ENCODE measurements at places on chromosomes 16 and 17.

GRCh38 chr16:381789-382717, at the start of gene PGAP6:
TSS of gene PGAP6 (minus strand) at chr16:381978. CDS start at chr16:381821, 157 bp downstream.
- no peak for DNase-seq

DNA sequence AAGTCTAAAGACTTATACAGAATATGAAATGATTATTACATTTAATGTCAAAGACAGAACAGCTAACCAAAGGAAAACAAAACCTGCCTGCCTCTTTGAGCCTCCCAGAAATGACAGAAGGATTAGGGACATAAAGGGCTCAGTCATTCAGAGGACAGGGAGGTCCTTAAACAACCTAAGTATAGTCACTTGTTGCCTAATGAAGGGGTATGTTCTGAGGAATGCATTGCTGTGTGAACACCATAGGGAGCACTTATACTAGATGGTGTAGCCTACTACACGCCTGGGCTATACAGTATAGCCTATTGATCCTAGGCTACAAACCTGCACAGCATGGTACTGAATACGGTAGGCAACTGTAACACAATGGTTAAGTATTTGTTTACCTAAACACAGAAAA, 106.4 kb downstream of the PARN start:
- DNase-seq: no peak

DNA sequence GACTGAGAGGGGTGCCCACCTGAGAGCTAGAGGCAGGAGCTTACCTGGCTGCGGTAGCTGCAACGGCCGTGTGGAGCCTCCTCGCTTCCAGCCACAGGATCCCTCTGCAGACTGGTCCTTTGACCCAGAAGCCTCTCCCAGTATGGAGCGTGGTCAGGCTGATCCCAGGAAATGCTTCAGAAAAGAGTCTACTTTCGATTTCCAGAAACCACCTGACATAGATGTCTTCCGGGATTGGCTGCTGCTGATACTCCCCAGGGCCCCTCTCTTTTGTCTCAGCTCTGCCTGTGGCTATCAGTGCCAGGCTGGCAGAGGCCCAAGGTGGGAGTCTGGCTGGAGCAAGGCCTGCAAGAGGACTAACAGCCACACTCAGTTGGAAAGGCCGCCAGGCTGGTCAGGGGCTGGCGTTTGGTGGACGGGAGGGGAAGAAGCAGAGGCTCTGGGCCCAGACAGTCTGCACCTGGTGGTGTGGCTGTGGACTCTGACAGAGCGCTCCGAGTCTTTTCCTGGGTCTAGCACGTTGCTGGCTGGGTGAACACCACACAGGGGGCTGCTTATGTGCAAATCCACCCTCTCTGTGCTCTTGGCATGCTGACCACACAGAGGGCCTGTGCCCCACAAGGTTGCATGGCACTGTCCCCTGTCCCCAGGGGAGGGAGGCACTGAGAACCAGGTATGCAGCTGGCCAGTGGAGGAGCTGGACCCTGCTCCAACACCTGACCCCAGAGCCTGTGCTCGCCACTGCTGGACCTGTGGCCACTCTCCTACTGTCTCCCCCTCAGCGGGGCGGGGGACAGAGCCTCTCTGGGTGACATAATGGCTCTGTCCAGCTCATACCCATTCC, at the start of gene LGALS3BP:
TSS of gene LGALS3BP (minus strand) at position 144 of the 844 bp plus-strand sequence. CDS start 2,732 bp downstream, outside the sequence.
- peak; percentile 27 for DNase-seq

DNA sequence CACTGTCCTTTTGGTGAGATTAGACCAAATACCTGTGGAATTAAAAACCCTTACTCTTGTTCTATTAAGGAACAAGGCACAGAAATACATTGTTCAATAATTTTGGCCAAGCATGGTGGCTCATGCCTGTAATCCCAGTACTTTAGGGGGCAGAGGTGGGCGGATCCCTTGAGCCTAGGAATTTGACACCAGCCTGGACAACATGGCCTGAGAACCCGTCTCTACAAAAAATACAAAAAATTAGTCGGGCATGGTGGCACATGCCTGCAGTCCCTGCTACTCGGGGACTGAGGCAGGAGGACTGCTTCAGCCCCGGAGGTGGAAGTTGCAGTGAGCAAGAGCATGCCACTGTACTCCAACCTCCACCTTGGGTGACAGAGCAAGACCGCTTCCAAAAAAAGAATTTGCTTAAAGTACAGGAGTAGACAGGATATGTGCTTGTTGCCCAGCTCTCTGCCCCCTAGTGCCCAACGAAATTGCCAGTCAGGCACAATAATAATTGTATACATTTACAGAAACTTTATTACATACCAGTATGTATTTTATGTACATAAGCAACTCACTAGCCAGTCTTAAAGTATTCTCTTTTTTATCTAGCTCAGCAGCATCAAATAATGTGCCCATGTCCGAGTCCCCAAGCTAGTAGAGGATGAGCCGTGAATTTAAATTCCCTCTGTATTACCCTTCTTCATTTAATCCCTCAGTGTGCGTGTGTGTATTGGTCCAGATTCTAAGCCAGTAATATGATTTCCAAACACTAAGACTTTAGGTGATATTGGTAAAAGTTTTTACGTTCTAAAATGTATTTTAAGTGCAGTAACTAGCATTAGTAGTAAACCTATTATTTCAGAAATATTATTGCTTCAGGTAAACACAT, 1.4 kb downstream of the THUMPD1 start:
- peak; percentile 10 for DNase-seq

DNA sequence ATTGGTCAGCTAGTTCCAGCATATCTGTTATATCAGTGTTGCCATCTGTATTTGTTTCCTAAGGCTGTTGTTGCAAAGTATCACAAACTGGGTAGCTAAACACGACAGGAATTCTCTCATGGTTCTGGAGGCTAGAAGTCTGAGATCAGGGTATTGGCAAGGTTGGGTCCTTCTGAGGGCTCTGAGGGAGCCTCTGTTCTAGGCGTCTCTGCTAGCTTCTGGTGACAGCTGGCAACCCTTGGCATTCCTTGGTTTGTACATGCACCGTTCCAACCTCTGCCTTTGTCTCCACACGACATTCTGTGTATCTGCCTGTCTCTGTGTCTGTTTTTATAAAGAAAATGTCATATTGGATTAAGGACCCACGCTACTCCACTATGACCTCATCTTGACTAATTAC, 219.9 kb upstream of the NLRP1 start:
- DNase-seq: no peak

DNA sequence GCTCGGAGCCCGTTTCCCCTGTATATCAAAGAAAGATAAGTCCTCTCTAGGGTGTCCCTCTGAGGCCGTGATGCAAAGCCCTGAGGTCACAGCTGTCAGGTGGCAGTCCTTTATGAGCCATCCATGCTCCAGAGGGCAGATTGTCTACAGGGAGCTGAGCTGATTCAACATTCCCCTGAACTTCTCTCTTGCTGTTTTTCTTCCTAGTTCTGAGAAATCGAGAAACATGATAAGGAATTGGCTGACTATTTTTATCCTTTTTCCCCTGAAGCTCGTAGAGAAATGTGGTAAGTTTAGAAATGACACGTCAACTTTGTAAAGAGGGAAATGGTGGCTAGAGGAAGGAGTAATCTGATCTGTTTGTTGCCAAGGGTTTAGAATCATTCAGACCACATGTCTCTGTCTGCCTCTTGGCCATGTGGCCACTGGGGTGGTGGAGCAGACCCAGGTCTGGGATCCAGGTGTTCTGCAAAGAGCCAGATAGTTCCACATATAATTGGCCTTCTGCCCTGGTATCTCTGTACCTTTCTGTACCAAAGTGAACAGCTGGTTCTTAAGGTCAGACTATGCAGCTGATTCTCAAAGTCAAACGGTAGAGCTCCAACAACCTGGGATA, 3.5 kb downstream of the CTNS start:
- peak; percentile 24 for DNase-seq

DNA sequence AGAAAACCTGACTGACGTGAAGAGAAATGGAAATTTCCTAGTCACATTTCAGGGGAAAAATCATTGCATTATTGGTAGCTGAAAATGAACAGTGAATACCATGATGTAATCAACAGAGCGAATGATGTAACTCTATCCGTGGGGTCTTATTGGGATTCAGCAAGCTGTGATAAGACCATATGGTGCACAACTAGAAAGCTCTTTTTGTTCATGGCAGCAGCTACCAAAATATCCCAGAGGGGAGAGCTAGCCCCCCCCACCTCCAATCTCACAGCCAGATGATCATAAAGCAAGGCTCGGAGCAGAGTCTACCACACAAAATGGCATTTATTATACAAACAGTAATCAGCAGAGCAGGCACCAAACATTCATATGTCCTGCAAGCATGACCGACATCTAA, 22.2 kb upstream of the DNAH17 start:
- DNase-seq: no peak

DNA sequence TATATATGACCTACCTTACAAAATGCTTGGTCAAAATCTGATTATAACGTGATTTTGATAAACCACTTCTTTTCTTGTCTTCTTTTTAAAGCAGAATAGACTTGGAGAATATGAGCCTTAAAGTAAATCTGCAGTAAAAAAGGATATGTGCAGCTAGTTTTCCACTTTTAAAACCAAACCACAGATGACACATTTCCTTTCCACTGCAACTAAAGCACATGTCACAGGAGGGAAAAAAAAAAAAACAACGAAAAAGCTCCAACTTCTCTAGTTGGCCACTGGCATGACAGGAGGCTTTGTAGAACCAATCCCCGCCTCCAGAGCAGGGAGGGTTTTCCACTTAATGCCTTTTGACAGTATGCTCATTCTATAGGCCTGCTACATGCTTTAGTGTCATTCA, at the start of gene EVI2A:
TSS of gene EVI2A (minus strand) at position 142 of the 400 bp plus-strand sequence. CDS start 2,609 bp downstream, outside the sequence.
- peak; percentile 76 for DNase-seq

DNA sequence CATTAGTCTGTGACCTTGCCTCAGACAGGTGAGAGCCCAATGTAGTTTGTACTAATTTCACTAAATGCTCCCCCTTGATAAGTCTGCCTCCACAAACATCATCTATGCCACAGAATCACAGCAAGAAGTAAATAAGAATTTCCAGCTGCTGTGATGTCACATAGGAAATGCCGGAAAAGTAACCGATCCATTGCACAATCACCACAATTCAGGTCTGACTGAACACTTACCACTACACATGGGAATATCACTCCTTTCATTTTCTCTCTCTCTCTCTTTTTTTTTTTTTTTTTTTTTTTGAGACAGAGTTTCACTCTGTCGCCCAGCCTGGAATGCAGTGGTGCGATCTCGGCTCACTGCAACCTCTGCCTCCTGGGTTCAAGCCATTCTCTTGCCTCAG, 79.0 kb upstream of the CDH11 start:
- no peak for DNase-seq

DNA sequence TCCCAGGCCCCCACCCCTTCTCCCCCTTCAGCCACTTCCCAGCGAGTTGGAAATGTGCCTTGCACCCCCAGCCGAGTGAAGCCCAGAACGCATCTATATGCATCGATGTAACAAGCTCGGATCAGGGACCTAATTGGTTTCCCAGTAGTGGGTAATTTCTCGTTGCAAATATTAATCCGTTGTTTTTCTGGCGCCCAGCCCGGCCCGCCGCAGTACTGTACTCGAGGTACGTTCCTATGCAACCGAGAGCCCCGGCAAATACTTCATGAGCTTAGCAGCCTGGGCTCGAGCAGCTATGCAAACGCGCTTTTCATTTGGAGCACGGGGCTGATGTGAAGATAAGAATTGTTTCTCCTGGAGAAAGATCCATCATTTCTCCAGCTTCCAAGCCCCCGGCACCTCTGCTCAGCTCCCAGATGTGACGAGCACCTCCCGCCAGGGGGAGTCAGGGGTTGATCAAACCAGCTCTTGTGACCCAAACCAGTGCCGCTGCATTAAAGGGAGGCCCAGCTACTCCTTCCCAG, 229.8 kb downstream of the KATNIP start:
- no peak for DNase-seq

DNA sequence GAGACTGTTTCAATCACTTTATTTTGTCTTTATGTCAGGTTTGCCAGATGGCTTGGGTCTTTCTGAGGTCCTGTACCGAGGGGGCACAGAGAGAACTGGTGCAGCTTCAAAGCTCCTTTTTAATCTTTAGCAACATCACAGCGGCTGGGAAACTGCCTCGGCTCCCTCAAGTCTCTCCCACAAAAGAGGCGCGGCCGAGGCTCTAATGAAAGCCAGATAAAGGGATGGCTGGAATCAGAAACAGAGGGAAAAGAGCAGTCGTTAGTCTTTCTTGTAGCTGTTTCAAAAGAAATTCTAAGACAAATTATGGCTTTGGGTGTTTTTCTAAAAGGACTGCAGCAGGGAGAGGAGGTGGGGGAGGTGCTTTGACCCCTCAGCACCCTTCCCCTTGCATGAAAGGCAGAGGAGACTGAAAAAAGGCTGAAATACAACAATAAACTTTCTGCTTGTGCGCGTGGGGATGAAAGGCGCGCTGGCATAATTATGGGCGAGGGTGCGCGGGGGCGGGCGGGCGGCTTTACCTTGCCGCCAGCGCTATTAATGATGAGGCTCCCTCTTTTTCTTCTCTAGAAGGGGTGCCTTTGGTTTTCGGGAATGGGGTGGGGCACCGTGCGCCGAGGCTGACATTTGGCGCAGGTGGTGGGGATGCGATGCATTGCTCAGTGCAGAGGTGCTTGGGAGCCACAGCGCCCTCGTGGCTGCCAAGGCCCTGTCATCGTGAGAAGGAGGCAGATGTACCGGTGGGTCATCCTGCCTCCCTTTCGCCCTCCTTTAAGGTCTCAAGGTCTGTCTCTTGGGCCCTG, 22.3 kb upstream of the BRD7 start:
- no peak for DNase-seq

- DNase-seq: no peak
These were observed 842 bp upstream of the CALB2 start for GRCh38 chr16:71357681-71358080.

- no peak for DNase-seq
These were observed 17.2 kb downstream of the SLC26A11 start for GRCh38 chr17:80237386-80237785.

GRCh38 chr16:88727871-88728270, 21.6 kb downstream of the CTU2 start:
- no peak for DNase-seq

Data from thymus (tissue), 14 donors.